ENCODE measurements at places on chromosomes 1 and 21.

DNA sequence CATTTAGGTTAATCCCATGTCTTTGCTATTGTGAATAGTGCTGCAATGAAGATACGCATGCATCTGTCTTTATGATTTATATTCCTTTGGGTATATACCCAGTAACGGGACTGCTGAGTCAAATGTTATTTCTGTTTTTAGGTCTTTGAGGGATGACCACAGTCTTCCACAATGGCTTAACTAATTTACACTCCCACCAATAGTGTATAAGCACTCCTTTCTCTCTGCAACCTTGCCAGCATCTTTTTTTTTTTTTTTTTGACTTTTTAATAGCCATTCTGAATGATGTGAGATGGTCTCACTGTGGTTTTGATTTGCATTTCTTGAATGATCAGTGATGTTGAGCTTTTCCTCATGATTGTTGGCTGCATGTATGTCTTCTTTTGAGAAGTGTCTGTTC lies 33.5 kb downstream of the ASH1L start:
- no peak for DNase-seq

- no peak for DNase-seq
These were observed 12.2 kb downstream of the NGF start for GRCh38 chr1:115325874-115326273.

GRCh38 chr1:11838349-11839272 lies 9.0 kb downstream of the NPPA start:
- no peak for DNase-seq

GRCh38 chr1:218502383-218502782 lies 157.2 kb downstream of the TGFB2 start:
- no peak for DNase-seq

- no peak for DNase-seq
These were observed 11.8 kb downstream of the NPHP4 start for GRCh38 chr1:5980314-5981008.

DNA sequence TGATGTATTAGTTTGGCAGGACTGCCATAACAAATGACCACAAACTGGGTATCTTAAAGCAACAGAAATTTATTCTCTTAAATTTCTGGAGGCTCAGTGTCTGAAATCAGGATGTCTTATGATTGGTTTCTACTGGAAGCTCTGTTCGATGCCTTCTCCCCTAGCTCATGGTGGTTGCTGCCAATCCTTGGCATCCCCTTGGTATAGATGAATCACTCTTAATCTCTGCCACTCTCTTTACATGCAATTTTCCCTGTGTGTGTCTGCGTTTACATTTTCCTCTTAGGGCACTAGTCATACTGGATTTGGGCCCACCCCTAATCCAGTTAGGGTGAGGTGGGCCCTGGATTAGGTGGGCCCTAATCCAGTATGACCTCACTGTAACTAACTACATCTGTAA lies 54.7 kb upstream of the MPC2 start:
- no peak for DNase-seq

Measured in epithelial cell of prostate (primary cell).